WTC11 (cell line): ENCODE measurements at places on chromosomes 4 and X. TPM values are rescaled to one million over a fixed set of nuclear protein-coding genes. Genes with fewer than 3 reads are reported as not detected.

STK32B gene
- total RNA-seq, result 1.2 to 1.9 TPM (median 1.6 TPM) in 3 replicates

CDKL5 gene
- 13.0 to 13.6 TPM (median 13.3 TPM) in 3 replicates for total RNA-seq

CT55 gene
- 0.24 TPM in 1 of 3 replicates, not detected in the others for total RNA-seq

PRRG3 gene
- total RNA-seq, result 5.1 to 9.8 TPM (median 7.1 TPM) in 3 replicates

VGLL1 gene
- total RNA-seq, result not detected in 3 replicates

TTC29 gene
- 0.09 to 0.16 TPM in 2 of 3 replicates, not detected in the other for total RNA-seq
